Right forelimb (tissue), 1 donor: ENCODE measurements at places on chromosomes 11 and 22.

GRCh38 chr11:70173018-70173417 is 30.1 kb upstream of the FADD start:
- no peak for DNase-seq

- DNase-seq, result no peak
Observed at GRCh38 chr11:692824-693414, 2.1 kb downstream of the DEAF1 start.

- DNase-seq, result peak; percentile 55
Observed at GRCh38 chr11:122853971-122854446, 15.7 kb downstream of the CRTAM start.

DNA sequence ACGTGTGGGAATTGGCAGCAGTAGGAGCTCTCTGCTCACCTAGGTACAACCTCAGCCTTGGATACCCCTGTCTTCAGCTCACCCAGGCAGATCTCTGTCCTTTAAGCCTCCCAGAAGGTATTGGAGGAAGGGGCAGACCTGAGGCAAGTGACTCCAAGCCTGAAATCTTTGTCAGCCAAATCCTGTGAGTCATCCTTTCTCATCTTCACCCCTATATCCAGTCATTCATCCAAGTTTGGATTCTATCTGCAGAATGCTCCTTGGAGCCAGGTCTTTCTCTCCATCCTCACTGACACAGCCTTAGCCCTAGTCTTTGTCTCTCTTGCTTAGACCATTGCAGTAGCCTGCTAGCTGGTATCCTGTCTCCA is 10.4 kb upstream of the THY1 start:
- no peak for DNase-seq

DNA sequence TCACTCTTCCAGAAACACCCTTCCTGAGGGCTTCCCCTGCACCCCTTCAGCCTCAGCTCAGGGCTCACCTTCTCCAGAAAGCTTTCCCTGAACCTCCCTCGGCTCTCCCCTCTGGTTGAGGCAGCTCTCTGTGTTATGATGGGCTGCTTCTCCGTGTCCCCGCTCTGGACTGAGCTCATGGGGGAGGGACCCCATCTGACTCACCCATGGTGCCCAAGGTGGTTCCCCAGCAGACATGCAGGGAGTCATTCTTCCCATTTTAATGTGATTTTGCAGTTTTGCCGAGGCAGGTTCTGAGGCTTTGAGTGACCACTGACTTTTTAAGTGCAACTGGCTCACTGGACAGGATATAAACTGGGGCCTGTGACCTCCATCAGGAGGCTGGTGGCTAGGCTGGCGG is 495.1 kb downstream of the TBC1D22A start:
- no peak for DNase-seq

- no peak for DNase-seq
Observed at GRCh38 chr11:64867748-64868462, 10.5 kb downstream of the EHD1 start.

DNA sequence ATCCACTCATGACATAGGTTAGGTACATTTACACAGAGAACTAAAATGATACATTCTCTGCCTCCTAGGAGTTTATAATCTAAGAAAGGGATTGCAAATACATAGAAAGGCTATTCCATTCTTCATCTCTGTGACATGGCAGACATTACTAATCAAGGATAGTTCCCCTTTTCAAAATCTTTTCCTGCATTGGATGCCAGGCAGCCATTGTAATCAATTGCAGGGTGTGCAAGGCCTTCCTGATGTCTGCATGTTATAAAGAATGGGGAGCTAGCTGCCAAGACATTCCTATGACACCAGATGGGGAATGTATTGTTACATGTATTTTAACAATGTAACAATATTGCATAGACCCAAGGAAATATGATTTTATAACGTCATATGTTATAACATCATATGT is 82.0 kb downstream of the KIRREL3 start:
- no peak for DNase-seq

- no peak for DNase-seq
Observed at GRCh38 chr11:35116245-35116644, 22.7 kb upstream of the CD44 start.

GRCh38 chr22:47167056-47167455 is 404.6 kb downstream of the TBC1D22A start:
- DNase-seq, result peak; percentile 15

- no peak for DNase-seq
Observed at GRCh38 chr11:13166036-13166435, 111.6 kb upstream of the BMAL1 start.

DNA sequence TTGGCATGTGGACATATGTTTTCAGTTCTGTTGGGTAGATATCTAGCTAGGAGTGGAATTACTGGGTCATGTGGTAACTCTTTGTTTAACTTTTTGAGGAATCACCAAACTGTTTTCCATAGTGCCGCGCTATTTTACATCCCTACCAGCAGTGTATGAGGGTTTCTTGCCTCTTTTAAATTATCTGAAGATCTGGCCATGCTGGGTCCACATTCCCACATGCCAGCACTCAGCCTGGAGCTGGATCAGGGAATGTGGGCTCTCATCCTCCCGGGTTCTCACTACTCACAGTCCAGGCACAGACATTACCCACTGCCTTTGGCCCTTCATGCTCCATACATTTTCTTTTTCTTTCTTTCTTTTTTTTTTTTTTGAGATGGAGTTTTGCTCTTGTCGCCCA is 44.6 kb downstream of the RBX1 start:
- DNase-seq, result no peak

DNA sequence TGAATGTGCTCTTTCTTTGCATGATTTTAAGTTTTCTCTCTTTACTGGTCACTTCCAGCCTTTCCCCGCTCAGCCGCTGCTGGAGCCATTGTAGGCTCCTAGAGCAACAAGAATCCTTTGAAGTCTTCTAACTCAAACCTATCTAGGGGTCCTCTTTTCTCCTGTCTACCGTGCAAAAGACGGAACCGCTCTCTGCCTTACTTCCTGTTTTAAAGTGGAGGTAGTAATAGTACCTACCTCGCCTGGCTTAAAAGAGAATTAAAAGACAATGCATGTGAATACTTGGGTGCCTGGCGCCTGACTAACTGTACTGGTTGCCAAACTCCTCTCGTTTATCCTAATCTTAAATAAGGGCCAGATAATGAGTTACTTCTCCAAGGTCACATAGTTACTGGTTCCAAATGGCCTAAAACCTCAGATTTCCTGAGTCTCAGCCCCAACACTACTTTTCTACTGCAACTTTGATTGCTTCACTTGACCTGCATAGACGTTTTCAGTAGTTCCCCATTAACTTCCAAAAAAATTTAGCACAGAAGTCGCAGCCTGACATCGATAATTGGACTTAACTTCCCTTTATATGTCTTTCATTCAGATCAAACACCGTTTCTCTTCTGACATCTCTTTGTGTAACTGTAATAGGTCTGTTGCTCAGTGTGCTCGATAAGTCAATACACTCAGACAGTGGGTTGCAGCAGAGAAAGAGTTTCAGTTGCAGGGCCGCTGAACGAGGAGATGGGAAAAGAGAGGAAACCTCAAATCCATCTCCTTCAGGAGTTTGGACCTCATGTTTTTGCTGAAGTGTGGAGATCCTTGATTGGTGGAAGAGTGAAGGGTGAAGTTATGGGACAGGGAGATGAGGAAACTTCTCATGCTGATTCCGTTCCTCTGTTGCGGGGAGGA is 891 bp downstream of the SAMM50 start:
- DNase-seq, result no peak

DNA sequence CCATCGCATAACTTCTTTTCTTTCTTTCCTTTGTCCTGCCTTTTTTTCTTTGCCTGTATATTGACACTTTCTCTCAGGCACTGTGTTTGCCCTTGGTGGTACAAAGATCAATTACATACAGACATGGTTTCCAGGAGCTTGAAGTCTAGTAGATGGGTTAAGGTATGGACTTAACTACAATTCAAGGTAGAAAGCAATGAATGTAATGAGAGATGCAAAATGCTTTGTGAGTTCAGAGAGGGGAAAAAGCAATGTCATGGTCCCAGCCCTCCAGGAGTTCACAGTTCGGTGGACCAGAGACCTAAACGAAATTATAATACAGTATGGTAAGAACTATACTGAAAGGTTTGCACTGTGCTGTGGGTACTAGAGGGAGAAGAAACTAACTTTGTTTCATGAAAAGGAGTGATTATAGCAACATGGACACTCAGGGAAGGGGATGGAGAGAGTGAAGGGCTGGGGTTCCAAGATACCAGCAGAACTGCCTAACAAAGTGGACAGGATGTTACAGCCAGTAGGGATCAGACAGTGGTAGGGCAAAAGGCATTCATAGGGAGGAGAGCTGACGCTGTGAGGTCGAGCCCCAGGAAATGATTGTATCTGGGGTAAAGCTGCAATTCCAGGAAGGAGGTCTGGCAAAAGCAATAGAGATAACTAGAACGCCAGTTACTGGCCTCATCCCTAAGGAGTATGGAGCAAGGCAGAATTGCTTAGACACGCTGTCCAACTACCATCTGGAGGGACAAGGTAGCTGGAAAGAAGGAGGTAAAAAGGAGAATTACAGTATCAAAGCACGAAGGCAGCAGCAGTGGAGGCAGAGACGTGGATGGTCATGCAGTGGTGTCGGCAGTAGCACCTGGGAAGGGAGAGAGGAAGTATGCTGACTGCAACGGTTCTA is 158.3 kb upstream of the MTMR2 start:
- no peak for DNase-seq

GRCh38 chr22:38802671-38803121 is 8.8 kb upstream of the DNAL4 start:
- no peak for DNase-seq

- DNase-seq, result no peak
Observed at GRCh38 chr11:106001304-106002012, 20.6 kb downstream of the MSANTD4 start.
